Dermis blood vessel endothelial cell (primary cell): ENCODE measurements at places on chromosomes 7 and 10. TPM values are rescaled to one million over a fixed set of nuclear protein-coding genes. Genes with fewer than 3 reads are reported as not detected.

DNA sequence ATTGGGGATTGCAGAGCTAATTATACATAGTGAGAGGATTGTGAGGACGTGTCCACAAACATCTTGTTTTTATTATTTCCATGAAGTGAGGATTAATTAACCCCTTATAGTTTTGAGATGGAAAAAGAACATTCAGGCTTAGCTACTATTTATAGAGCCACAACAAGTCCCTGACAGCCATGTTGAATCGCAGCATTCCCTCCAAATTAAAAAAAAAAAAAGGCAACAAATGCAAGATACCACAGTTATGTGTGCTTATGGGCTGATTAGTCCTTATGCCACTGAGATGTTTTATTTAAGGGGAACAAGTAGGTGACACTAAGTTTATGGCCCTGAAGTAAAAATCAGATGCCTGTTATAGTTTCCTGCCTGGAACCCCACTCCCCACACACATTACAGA lies 350.3 kb downstream of the GPAM start:
- DNase-seq, result no peak

DNA sequence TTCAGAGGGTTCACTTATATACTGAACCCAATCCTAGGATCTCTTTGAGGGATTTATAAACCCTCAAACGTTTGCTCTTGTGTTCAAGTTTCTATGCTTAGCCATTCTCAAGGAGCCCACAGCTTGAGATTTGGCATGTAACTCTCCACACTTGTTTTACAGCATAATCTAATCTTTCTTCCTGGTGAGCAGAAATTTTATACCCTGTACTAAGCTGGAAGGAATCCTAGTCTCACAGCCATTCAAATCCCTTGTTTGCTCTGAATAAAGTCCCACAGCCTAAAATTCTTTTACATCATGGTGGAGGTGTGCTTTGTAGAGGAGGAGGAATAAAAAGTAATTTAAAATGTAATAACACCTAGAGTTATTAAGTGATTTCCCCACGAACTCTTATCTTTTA lies 5.3 kb upstream of the AGR2 start:
- no peak for DNase-seq

DNA sequence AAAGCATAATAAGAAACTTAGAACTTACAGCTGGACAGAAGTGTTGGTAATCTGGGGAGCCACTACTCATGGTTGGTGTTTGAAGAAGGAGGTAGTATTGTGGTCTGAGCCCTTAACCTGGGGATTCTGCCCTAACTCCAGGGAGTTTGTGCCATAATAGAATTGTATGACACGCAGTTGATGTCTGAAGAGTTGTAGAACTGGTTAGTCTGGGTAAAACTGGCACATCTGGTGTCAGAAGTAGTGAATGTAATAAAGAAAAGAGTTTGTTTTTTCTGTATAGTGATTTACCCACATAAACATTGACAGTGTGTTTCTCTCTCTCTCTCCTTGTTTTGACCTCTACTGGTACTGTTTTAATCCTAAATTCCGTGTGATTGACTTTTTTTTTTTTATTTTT lies 448.1 kb upstream of the SEMA3D start:
- DNase-seq, result no peak

DNA sequence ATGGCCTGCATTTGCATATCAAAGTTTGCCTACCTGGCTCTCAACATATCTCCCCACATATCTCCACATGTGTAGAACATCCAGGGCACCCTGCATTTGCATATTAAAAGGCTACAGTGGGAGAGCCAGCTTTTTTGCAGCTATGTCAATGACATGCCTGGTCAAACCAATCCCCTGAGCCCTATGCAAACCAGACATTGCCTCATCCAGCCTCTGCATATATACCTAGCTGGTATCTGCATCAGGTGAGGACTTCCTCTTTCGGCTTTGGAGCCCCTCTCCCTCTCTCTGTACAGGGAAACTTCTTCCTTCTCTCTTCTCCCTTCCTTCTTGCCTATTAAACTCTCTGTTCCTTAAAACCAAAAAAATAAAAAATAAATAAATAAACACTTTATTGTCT lies 142.7 kb upstream of the STEAP4 start:
- no peak for DNase-seq

Gene SORCS3
- under 0.01 TPM in 1 of 2 replicates, not detected in the other for total RNA-seq

Gene PLXNA4
- 1.5 and 14.9 TPM in 2 replicates for total RNA-seq

Gene NEUROG3
- total RNA-seq, result not detected in 2 replicates
